Activated naive CD4-positive, alpha-beta T cell treated with Interleukin-2 at 50 U/mL for 16 hours (primary cell): ENCODE measurements at places on chromosomes 6 and 20.

- no peak for DNase-seq
Measured at GRCh38 chr6:109059571-109060021, 35.0 kb downstream of the SESN1 start.

- DNase-seq: no peak
Measured at GRCh38 chr6:144378437-144378836, 93.3 kb downstream of the UTRN start.

DNA sequence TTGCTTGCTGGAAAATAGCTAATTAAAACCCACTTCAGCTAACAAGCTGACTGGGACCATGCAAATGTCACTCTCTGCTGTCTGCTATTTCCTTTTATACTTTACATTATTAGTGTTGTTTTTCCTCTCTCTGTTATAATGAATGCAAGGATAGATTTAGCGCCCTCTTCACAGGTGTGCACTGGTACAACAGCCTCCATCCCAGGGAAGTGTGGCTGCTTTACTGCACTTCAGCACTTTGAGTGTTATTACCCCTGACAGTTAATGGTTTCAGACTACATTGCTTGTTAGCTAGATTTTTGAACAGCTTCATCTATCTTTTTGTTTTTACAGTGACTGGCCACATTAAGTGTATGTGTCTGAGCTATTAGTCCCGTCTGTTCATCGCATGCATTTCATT lies 405.7 kb downstream of the RNF144B start:
- no peak for DNase-seq

- no peak for DNase-seq
Measured at GRCh38 chr6:4772750-4773149, 3.5 kb upstream of the CDYL start.

- no peak for DNase-seq
Measured at GRCh38 chr20:15807271-15807670, 766.0 kb downstream of the KIF16B start.

DNA sequence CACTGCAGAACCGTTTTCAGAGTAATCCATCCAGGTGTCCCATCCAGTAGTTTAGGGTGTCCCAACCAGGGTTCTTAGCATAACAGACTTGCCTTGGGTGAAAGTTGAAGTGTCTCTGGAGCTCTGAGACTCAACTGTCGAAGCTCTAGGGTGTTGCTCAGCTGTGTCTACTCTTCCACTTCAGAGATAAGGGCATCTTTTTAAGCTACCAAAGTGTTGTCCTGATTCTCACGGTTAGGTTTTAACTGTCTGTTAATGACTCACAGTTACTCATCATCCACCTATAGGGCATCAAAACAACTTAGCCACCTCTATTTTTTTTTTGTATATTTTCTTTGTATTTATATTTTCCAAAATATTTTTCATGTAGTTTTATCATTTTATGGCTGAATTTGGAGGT lies 36.9 kb upstream of the TBX18 start:
- no peak for DNase-seq
